ENCODE measurements at places on chromosomes 1 and 21. TPM values are rescaled to one million over a fixed set of nuclear protein-coding genes. Genes with fewer than 3 reads are reported as not detected.

Gene EXO1
- total RNA-seq, result 0.51 TPM

Gene DNTTIP2
- 42.7 TPM for total RNA-seq

Gene KCNA2
- total RNA-seq, result 0.60 TPM

Gene C8A
- not detected for total RNA-seq

Gene APCS
- not detected for total RNA-seq

Gene FCER1G
- 2.9 TPM for total RNA-seq

Gene NUDT4B
- total RNA-seq, result 0.44 TPM

Gene RHBG
- not detected for total RNA-seq

Gene LAPTM5
- total RNA-seq, result 9.7 TPM

Data from heart right ventricle (tissue), 16 donors.